ENCODE measurements at places on chromosomes 4 and X. TPM values are rescaled to one million over a fixed set of nuclear protein-coding genes. Genes with fewer than 3 reads are reported as not detected.

Gene BCLAF3
- 4.9 TPM for total RNA-seq

Gene AMBN
- total RNA-seq = not detected

Gene THAP9
- total RNA-seq = 2.3 TPM

GRCh38 chrX:109264878-109265277 is 217.0 kb downstream of the GUCY2F start:
- DNase-seq = no peak

- no peak for DNase-seq
Observed at GRCh38 chr4:23728393-23728792, 161.5 kb downstream of the PPARGC1A start.

Measured in CD8-positive, alpha-beta memory T cell (primary cell).